Stimulated activated CD8-positive, alpha-beta memory T cell treated with anti-CD3 and anti-CD28 coated beads, Interleukin-12 subunit alpha, Interleukin-12 subunit beta, amount 100 ng/mL, for 1 hour (primary cell): ENCODE measurements at places on chromosomes 2 and 18.

DNA sequence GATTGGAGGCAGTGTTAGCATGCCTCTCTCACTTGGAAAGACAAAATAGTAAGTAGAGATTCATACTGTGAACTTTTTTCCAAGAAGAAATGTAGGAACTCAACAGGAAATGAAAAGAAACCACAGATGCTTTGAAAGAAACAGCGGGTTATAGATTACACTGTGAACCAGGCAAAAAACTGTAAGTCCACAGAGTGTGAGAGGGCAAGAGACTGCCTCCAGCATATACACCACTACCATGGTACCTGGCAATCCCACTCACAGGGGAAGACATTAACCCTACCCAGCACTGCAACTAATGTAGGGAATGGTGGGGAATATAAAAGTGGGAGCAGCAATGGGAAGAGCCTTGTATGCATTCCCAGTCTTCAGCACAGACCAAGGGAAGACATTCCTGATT is 150.6 kb upstream of the GALNT5 start:
- no peak for DNase-seq

- DNase-seq: no peak
These were observed 16.7 kb downstream of the ZNF638 start for GRCh38 chr2:71348302-71348701.

DNA sequence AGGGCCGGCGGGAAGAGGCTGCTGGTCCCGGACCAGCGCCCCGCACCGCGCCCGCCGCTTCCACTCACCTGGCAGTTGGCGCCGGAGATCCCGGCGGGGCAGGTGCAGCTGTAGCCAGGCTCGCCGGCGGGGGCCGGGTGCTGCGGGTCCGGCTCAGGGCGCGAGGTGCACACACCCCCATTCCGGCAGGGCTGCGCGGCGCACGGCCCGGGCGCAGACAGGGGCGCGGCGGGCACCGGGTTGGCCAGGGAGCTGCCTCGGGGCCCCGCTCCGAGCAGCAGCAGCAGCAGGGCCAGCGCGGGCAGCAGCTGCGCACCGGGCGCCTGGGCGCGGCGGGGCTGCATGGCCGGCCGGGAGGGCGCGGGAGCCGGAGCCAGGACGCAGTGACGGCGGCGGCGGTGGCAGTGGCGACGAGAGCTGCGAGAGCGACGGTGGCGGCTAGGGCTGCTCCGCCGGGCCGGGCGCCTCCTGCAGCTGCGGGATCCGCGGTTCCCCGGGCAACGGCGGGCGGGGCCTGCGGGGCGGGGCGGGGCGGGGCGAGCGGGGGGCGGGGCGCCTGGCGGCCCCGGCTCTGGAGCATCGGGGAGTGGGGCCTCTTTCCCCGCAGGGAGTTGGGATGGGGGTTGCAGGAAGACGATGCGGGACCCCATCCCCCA is at the start of gene DNER:
Gene DNER, minus strand, starts transcription at position 476 of the 656 bp plus-strand sequence. Its CDS starts 132 bp downstream, at position 344.
- no peak for DNase-seq

GRCh38 chr2:8452979-8453903 is 228.6 kb upstream of the ID2 start:
- DNase-seq: no peak

DNA sequence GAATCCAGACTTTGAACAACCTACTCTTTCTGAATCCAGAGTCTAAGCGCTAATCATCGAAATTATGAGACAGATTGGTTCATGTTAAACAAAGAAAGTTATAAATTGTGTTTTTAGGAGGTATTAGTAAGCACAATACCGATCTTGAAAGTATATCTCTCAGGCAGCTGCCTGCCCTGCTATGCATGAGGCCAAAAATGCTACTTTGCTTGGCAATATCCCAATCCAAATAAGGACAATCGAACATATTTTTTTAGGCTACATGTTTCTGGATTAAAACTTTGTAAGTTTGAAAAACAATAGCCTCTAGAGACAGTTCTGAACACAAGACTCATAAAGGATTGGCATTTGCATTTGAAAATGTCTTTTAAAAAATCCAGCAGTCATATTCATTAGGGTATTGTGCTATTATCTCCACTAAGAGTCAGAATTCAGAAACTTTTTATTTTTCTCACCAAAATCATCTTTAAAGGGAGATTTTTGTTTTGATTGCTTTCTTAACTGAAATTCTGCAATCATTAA is 167.1 kb downstream of the PDE1A start:
- DNase-seq: no peak

GRCh38 chr2:96832754-96833507 is 10.9 kb downstream of the ANKRD23 start:
- DNase-seq: no peak

- no peak for DNase-seq
These were observed 7.3 kb upstream of the CDK5R2 start for GRCh38 chr2:218952160-218952559.

GRCh38 chr18:46793565-46793964 is 36.7 kb upstream of the ST8SIA5 start:
- DNase-seq: no peak

DNA sequence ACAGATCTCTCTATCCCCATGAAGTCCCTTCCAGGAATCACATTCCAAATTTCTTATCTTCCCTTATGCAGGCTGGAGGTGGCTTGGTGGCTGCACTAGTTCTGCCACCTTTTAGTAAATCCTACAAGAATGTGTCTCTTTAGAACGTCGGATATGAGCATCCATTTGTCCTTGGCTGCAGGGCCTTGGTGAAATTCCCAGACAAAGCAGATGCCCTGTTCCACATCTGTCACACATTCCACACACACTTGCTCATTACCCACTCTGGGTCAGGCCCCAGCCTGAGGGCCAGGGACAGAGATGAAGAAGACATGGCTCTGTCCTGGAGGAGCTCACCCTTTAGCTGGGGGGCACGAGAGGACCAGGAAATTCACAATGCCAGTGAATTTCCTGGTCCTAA is 31.2 kb upstream of the GPR17 start:
- DNase-seq: no peak
